ENCODE measurements at places on chromosomes 11 and 22.

DNA sequence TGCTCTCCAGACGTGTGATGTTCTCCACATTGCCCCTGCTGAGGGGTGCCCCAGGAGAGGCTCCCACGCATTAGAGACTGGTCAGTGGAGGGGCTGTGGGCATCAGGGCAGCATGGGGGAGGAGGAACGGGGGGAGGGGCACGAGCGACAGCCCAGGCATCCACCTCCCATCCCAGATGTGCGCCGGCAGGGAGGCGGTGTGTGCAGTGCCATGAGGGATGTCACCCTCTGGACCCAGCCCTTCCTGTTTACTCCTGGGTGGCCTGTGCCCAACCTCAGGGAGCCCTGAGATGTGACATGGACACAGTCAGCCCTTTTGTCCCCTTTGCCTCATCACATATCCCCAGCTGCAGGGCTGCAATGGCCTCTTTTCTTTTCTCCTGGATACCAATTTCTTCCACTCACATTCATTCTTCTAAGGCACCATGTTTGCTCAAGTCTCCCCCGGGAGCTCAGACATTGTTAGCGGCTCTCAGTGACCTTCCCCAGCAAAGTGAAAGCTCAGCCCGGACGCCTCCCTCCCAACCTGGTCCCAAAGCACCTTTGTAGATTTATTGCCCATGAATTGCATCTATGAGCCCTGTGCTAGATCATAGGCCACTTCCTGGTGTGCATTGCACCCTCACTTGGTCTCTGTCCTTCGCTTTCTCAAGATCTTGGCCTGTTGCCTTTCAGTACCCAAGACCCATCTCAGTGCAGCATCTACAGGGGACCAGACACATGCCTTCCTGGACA lies 150.6 kb downstream of the CEP164 start:
- DNase-seq = no peak

DNA sequence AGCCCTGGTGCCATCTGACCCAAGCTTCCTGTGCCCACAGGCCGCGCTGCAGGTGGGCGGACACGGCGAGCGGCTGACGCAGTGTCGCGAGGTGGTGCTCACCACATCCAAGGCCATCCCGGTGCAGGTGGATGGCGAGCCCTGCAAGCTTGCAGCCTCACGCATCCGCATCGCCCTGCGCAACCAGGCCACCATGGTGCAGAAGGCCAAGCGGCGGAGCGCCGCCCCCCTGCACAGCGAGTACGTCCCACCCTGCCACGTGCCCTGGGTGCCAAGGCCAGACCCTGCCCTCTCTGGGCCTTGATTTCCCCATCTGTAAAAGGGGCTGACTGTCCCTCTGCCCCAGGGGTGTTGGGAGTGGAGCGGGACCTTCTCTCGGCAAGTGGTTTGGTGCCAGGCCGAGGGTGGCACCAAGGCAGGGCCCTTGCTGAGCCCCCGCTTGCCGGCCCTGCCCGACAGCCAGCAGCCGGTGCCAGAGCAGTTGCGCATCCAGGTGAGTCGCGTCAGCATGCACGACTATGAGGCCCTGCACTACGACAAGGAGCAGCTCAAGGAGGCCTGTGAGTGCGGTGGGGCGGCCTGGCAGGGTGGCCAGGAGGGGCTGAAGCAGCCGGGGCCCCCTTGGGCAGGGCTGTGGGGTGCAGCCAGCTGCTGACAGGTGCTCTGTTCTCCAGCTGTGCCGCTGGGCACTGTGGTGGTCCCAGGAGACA lies 5.9 kb upstream of the MDK start:
- no peak for DNase-seq

DNA sequence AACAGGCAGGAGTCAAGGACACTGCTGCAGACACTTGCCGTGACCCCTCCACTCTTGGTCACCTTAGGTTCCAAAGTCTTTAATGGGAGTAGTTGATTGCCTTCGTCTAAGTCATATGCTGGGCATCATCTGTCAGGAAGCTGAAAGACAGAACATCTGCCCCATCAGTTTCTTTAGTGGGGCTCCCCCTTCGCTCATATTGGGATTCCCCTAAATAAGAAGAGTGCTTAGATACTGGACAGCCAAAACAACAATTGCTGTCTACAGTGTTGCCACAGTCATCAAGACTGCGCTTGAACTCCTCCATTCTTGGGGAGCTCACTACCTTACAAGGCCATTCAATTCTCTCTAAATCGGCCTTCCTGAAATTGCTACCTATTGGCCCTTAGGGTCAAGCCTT lies 58.5 kb downstream of the UBASH3B start:
- no peak for DNase-seq

DNA sequence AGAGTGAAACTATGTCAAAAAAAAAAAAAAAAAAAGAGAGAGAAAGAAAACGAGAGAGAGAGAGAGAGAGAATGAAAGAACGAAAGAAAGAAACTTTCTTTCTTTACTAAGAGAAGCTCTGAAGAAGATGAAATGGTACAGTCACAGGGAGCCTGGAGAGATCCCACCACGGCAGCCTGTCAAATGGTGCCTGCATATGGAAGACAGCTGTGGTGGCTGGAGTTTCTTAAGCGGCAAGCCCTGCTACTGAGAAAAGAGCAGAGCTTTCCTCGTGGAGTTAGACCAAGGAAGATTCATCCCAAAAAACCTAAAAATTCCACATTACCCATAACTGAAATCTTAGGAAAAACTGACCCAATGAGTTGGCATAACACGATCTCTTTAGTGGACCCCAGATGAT lies 66.7 kb downstream of the MICAL3 start:
- DNase-seq = no peak

DNA sequence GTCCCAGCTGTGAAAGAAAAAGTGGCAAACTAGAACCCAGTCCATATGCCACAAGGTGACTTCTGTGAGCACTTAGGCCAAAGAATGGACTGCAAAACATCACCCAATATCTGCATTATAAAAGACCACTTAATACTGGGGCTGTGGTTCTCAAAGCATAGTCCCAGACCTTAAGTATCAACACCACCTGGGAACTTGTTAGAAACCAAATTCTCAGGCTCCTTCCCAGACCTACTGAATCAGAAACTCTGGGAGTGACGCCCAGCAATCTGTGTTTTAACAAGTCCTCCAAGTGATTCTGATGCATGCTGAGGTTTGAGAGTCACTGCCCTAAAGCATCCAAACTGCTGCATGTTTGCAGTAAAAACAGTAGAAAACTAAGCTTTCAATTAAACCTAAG lies 81.3 kb downstream of the SERGEF start:
- DNase-seq = peak; percentile 27

- DNase-seq = no peak
Observed at GRCh38 chr11:111088847-111089355, 156.6 kb upstream of the POU2AF2 start.

- DNase-seq = no peak
Observed at GRCh38 chr22:47839595-47840227, 1077.3 kb downstream of the TBC1D22A start.

DNA sequence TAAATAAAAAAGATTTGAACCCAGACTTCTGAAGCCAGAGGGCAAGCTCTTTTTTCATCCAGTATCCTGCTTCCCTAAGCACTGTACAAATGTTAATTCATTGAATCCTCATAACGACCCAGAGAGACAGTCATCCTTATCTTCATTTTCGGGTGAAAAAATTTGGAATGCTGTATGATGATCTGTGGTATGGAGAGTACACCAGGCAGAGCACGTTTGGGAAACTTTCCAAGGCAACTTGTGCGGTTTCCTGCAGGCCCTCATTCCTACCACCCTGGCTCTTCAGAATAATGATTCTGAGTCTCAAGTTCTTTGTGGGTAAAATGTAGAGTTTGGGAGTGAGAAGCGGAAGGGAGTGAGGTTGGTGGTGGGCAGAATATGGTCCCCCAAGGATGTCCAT lies 177.9 kb upstream of the CADM1 start:
- no peak for DNase-seq

DNA sequence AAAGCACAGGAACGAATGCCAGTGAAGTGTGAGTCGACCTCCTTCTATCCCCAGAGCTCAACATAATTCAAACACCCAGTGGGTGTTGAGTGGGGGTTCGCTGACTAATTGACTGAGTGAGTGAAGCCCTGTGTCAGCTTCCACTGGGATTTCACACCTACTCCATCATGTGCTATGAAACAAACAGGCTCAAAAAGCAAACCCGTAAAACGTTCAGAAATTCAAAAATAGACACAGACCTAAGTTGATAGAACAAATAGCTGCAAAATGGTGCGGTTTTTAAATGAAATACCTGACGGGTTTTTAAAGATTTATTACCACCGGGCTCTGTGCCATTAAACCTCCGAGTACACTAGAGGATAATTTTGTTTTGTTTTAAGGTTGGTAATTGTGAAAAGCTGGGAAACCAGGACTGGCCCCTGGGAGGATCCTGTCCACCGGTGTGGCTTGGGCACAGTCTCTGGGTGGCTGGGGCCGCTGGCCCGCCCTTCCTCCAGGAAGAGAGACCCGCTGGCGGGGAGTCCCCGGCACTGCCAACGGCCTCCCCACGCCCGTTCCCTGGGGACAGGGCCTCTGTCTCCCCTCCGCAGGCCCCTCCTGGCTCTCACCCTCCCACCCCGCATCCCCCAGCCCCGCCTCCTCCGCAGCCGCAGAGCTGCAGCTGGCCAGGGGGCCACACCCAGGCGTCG lies 13.6 kb downstream of the KCNJ5 start:
- no peak for DNase-seq

GRCh38 chr11:19995145-19995544 lies 165.1 kb downstream of the DBX1 start:
- DNase-seq = peak; percentile 82

GRCh38 chr22:18091478-18091877 lies 13.7 kb downstream of the PEX26 start:
- no peak for DNase-seq

DNA sequence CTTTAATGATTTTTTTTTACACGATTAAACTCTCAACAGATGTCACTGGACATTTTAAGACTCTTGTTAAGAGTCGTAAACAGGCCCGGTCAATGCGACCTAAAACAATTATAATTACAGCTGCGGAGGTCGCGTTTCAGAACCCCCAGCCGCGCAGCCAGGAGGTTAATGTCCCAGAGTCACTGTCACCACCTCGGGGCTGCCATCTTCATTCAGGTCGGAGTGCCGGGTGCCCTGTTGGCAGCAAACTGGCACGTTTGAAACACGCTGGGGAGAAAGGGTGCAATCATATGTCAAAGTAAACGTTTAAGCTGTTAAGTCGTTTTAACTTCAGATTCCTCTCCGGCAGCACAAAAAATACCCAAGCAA lies 711 bp upstream of the PHF21B start:
- DNase-seq = no peak

DNA sequence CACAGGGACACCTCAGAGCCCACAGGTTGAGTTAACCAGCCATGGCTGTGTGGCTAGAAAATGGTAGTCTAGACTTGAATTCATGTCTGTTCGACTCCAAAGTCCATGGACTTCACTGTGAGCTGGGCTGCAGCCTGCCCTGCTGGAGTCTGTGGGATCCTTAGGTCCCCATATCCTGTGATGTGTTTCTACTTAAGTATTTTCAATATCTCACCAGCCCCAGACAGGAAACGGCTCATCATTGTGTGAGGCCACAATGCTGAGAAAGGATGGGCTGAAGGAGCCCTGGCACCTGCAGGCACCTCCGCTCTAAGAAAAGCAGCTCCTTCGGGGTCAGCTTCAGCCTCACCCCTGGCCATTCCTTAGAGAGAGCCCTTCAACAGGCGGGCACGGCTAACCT lies 93.1 kb downstream of the NAT10 start:
- no peak for DNase-seq

- DNase-seq = no peak
Observed at GRCh38 chr11:25057861-25058260, 561.0 kb downstream of the LUZP2 start.

GRCh38 chr11:60334005-60334620 lies 7.1 kb downstream of the MS4A6E start:
- no peak for DNase-seq

Data from epithelial cell of prostate (primary cell).